Sciatic nerve (tissue), 2 donors: ENCODE measurements at places on chromosomes 6 and 20. TPM values are rescaled to one million over a fixed set of nuclear protein-coding genes. Genes with fewer than 3 reads are reported as not detected.
A peak's percentile ranks its signal among the peaks of the same experiment; 100 is the strongest.

DNA sequence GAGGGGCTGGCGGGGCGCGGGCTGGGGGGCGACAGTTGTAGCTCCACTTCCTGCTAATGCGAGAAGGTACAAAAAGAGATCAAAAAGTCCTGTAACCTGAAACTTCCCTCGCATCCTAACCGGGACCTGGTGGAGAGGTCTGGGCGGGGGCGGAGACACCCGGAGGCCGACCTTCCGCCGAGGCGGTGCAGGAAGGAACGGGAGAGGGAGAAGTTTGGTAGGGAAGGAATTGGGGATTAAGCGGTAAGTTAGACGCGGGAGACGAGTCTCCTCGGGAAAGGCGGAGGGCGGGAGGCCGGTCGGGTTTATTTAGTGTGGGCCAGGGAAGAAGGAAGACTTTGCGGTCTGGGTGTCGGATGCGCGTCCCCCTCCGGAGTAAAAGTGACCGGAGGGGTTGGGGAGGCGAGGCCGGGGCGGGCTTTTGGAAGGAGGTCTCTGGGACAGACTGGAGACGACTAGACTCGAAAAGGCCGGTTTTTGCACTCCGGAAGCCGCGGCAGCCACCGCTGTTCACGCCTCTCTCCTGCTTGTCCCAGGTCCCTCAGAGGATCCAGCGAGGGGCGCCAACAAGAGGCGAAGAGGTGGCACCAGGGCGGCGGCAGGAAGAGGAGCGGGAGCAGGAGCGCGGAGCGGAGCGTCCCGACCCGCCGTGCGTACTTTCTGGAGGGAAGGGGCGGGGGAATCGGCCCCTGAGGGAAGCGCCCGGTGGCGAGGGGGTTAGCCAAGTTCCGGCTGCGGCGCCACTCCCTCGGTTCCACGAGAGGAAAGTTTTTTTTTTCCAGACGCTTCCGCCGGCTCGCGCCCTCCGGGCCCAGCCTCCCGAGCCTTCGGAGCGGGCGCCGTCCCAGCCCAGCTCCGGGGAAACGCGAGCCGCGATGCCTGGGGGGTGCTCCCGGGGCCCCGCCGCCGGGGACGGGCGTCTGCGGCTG lies 734 bp downstream of the TPBG start:
- DNase-seq, result peak; percentile 74

DNA sequence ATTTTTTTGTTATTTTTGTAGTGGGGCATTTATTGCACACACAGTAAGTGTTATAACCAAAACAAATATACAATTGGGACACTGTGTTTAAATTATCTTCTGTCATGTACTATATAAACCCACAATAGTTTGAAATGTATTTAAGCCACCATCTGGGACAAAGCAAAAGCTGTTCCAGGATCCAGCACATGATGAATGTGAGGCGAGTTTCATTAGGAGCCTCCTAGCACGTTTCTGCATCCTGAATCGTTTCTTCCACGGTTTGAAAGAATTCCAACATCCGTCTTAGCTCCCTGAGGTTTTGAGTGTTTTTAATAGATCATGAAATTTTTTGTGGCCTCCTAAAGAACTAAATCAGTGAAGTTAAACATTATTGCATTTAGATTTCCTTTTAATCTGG lies 65.8 kb downstream of the EYA4 start:
- no peak for DNase-seq

DNA sequence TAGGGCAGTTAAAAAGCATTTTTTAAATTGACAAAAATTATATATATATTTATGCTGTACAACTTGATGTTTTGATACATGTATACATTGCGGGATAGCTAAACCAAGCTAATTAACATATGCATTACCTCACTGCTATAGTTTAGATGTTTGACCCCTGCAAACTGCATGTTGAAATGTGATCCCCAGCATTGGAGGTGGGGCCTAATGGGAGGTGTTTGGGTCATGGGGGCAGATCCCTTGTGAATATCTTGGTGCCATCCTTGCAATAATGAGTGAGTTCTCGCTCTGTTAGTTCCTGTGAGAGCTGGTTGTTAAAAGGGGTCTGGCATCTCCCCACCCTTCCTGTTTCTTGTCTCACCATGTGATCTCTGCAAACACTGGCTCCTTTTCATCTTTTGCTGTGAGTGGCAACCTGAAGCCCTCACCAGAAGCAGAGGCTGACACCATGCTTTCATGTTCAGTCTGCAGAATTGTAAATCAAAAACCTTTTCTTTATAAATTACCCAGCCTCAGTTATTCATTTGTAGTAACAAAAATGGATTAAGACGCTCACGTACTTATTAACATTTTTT lies 111.8 kb downstream of the MCHR2 start:
- DNase-seq, result no peak

DNA sequence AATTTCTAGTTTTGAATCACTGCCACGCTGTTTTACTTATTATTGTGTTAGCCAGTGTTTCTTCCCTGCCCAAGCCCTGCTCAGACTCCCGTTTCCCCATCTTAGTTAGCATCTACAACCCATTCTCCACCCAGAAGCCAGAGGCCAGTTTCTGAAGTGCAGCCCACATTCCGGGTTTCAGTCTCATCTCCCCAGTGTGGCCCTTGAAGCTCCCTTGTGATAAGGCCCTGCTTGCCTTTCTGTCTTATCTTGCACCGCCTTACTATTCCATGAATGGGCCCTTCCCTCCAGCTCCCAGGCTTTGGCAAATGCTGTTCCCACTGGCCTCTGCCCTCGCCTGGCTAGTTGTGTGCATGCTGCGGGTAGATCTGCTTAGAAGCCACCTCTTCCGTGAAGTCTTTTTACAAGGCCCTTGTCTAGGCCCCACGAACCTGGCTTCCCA lies 41.1 kb downstream of the TOX2 start:
- DNase-seq, result no peak

GRCh38 chr6:29474996-29475395 lies 12.8 kb downstream of the MAS1L start:
- DNase-seq, result no peak

DNA sequence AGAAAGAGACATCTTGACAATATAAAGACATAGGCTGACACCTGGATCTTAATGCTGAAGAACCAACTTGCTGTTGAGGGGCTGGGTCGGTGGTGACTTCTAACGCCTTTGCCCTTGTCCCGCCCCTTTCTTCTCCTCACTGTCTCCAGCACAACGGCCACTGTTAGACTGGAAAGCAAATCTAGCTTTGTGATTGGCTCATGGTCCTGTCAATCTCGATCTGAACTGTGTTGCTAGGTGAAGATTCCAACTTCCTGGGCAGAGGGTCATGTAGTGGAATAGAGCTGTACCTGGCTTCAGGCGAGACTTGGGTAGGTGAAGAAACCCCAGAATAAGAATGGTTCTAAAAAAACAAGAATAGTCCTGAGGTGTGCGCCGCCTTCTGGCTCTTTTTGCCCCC lies at the start of gene PGK2:
Gene PGK2 (minus strand): TSS at position 110 of the 400 bp plus-strand sequence. CDS start 98 bp downstream, at position 12.
- no peak for DNase-seq

DNA sequence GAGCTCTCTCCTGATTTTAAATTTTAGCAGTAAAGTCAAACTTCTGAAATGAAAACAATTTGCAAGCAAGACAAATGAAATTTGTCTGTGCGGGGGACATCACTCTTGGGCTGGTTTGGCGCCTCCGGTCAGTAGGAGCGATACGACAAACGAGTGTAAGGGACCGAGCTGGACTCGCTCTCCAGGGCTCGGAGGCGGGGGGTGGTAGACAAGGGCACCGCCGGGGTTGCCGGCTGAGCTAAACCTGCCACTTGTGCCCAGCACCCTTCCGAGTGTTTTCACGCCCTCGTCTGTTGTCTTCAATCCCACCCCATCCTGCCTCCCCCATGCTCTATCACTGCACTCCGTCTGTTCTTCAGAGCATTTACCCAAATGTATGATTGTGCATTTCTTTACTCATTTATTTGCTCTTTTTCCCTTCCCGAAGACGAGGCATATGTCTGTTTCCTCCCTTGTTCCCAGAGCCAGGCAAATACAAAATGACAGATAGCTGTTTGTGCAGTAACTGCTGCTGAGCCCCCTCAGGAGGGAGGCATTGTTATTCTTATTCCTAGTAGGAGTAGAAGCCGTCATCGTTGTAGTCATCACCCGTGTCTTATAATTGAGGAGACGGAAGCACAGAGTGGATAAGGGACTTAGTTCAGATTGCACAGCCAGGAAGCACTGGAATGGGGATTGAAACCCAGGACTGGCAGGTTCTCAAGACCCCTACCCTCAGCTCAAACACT lies 62.8 kb upstream of the APCDD1L start:
- DNase-seq, result peak; percentile 35

DNA sequence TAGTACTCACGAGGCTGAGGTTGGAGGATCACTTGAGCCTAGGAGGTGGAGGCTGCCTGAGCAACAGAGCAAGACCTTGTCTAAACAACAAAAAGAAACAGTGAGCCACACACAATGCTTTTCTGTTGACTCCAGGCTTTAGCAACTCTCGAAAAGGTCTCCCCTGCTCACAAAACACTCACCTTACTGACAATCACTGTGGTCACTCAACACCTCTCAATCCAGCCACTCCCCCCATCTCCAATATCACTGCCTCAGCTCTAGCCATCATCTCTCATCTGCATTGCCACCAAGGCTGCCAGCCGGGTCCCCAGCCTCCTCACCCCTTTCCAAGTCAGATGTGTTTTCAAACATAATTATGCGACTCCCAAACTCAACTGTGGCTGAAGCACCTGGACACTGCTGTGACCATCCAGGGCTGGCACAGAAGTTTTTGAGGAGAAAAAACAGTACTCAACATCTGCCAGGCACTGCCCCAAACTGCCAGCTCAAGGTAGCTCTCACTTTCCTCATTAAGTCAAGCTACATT lies 218.0 kb upstream of the ARID1B start:
- no peak for DNase-seq

DNA sequence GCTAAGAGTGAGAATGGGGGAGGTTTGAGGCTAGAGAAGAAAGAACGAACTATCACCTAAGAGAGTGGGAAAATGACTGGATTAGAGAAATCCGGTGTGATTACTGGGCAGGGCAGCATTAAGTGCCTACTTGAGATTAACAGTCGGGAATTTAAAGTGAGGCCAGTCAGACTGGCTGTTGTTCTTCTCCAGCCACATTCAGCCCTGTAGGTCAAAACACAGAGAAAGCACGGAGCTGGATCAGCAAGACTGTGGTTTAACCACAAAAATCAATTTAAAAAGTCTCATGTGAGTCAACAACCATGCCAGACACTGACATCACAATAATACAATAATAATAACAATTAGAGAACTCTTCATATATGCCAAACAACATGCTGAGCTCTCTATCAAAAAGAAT lies 301.9 kb upstream of the SGK1 start:
- DNase-seq, result no peak

- DNase-seq, result no peak
Measured at GRCh38 chr6:156801712-156802111, 24.5 kb downstream of the ARID1B start.

GRCh38 chr6:42168650-42169049 lies 4.5 kb upstream of the GUCA1A start:
- DNase-seq, result no peak

DNA sequence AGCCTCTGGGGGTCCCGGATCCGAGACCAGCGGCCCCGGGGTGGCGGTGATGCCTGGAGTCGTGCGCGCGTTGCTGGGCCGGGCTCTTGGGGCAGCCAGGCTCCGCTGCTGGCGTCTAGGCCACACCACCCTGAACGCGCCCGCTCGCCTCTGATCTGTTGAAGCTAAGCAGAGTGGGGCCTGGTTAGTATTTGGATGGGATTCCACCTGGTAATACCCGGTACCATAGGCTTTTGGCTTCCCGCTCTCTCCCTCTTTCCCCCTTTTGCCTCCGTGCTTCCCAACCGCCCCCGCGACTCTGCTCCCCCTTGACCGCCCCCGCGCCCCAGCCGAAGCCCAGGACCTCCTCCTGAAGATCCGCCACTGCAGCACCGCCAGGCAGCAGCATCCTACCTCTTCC lies 1383.5 kb upstream of the DEFB115 start:
- DNase-seq, result peak; percentile 80

DNA sequence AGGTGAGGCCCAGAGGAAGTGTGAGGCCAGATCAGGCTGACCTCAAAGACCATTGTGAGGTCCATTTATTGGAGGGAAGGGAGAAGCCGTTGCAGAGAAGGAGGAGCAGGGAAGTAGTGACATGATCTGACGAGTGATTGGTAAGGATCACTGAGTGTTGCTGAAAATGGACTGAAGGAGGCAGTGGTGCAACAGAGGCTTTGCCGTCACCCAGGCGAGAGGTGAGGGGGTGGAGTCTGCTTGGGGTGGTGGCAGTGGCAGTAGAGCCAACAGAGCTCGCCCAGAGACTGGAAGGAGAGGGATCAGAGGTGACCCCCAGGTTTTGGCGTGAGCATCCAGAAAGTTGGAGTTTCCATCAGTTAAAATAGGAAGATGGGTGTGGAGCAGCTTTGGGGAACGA lies 67.9 kb upstream of the CLDN20 start:
- no peak for DNase-seq

- peak; percentile 94 for DNase-seq
Measured at GRCh38 chr6:3023663-3024483, 24.2 kb downstream of the NQO2 start.

DNA sequence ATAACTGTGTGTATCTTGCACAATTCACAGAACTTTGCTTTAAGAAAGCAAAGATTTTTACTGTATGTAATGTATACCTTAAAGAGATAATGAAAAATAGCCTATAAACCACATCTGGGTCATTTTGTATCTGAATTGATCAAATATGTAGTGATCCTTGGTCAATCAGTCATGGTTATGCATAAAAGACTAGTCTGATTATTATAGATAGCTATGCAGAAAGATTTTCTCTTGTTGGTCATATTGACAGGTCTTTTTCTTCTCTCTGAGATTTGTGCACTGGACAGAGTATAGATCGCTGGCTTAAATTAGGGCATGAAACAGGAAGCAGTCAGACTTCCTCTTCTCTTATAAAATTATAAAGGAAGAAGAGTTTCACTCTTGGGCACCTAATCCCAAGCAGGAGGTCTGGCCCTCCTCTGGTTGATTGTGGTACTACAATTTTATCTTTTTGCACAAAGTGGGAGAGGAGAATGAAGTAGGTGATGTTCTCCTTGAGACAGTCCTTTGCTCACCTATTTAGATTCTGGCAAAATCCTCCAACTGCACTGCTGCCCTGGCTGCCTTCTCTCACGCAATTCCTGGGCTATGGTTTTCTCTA lies 380.9 kb upstream of the RGS17 start:
- DNase-seq, result no peak

DNA sequence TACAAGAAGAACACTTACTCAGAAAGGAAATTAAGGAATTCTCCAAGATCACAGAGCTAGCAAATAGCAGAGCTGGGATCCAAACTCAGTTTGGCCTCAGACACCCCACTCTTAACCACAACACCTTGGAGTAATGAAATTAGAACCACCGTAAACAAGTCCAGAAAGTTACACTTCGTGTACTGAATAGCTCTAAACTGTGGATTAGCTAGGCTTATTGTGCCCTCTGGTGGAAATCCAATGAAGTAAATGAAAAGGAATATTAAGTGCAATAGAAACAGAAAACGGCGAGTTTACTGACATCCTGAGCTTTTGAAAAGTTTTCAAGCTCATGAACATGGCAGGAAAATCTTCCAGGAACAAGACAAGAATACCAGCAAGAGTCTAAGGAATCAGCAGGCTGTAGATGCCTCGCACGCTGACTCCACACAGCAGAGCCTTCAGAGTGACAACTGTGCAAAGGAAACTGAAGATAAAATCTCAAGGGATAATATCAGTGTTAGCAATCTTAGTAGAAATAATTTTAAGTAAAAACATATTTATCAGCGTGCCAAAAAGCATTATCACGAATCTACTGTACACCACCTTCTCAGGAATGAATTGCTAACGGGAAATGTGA lies 34.6 kb downstream of the FBXO5 start:
- no peak for DNase-seq

LINC00237 gene
- total RNA-seq, result not detected

SLC35F1 gene
- 24.6 TPM for total RNA-seq

FUT9 gene
- total RNA-seq, result 0.27 TPM

ANKRD66 gene
- total RNA-seq, result not detected

GSTA2 gene
- total RNA-seq, result not detected

RBM39 gene
- 438 TPM for total RNA-seq

C6orf132 gene
- total RNA-seq, result 2.6 TPM
